ENCODE measurements at places on chromosomes 4 and X.

DNA sequence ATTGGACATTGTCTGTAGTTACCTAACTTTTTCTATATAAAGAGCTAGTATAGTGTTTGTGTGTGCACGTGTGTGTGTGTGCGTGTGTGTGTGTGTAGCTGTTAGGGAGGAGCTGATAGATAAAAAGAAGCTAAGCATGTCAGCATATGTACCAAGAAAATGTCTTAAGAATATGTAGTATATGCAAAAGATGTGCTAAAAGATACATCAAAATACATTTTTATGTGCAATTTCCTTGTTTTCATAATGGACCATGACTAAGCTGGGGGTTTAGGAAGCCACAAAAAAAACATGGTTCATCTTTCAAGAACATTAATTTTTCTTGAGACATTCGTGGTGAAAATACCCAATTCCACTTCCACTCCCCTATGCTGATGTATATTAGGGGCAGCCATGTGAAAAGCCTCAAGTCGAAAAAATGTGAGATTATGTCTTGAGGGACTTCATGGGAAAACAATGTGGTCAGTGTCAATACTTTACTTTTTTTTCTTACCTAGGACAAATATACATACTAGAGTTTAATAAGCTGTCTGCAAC, 1599.7 kb downstream of the ARAP2 start:
- DNase-seq: no peak

DNA sequence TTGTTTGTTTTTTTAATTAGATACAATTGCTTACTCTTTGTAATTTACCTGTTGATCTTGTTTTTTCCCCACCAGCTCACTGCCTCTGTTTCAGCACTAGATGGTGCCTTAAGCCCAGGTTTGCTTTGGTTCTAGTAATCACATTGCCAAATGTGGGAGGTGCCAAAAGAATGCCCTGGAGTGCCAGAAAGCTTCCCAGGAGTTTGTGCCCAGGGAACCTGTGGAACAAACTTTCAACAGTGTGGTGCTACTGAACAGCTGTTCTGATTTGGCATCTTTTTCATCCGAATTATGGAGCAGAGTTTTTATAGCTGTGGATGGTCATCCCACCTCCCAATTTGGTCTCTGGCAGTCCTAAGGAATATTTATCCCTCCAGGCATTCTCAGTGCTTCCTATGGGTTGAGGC, 1000.7 kb downstream of the STIM2 start:
- DNase-seq: no peak

DNA sequence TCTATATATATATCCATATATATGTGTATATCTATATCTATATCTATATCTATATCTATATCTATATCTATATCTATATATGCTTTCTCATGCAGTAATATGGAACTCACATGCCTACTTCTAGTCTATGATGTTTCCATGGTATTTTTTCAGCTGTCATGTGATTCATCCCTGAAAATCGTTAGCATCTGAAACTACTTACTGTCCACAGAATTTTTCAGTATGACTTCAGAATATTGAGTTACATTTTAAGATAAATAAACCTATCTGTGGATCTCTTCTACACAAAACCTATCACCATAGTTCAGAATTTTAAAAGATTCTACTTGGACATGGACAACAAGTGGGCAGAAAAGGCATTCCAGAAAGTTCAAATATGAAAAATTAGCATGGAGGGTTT, 855.1 kb upstream of the INTU start:
- no peak for DNase-seq

GRCh38 chr4:119602366-119602765, 26.2 kb downstream of the PDE5A start:
- no peak for DNase-seq

DNA sequence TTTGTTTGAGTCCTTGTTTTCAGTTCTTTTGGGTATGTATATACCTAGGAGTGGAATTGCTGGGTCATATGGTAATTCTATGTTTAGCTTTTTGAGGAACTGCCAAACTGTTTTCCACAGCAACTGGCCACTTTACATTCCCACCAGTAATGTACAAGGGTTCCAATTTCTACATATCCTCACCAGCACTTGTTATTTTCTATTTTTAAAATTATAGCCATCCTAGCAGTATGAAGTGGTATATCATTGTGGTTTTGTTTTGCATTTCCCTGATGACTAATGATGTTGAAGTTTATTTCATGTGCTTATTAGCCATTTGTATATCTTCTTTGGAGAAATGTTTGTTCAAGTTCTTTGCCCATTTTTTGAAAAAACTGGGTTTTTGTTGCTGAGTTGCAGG, 39.6 kb downstream of the TMEM164 start:
- no peak for DNase-seq

- DNase-seq: no peak
Measured at GRCh38 chr4:145920205-145920604, 18.4 kb downstream of the ZNF827 start.

- no peak for DNase-seq
Measured at GRCh38 chrX:29471829-29472228, 743.5 kb upstream of the MAGEB2 start.

- no peak for DNase-seq
Measured at GRCh38 chrX:37383313-37383712, 34.1 kb downstream of the PRRG1 start.

- DNase-seq: no peak
Measured at GRCh38 chr4:121764702-121765367, at the start of gene SMIM43. Gene SMIM43, minus strand, starts transcription at chr4:121765164. Its CDS starts 59 bp downstream, at chr4:121765105.

DNA sequence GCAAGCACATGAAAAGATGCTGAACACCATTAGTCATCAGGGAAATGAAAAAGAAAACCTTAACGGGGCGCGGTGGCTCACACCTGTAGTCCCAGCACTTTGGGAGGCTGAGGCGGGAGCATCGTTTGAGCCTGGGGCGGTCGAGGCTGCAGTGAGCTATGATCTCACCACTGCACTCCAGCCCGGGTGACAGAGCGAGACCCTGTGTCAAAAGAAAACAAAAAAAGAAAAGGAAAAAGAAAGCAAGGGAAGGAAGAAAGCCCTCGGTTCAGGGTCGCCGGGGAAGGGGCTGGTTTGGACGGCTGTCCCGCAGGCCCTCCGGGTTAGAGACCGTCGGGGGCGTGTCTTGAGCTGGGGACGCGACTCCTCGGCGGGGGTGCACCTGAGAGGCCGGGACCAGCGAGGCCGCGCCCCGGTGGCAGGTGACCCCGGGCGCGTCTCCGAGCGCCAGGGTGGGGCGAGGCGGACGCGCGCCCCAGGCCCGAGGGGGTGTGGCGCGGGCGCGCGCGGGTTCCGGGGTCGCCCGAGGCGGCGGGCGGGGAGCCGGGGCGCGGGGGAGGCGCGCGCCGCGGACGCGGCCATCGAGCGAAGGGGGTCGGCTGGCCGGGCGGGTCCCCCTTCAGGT, 478 bp upstream of the PLXNA3 start:
- peak; percentile 33 for DNase-seq

- DNase-seq: peak; percentile 53
Measured at GRCh38 chr4:24472514-24473308, 111.6 kb downstream of the DHX15 start.

- no peak for DNase-seq
Measured at GRCh38 chr4:86015412-86016350, 344.2 kb downstream of the MAPK10 start.

- peak; percentile 8 for DNase-seq
Measured at GRCh38 chr4:114659386-114660008, 60.9 kb downstream of the UGT8 start.

DNA sequence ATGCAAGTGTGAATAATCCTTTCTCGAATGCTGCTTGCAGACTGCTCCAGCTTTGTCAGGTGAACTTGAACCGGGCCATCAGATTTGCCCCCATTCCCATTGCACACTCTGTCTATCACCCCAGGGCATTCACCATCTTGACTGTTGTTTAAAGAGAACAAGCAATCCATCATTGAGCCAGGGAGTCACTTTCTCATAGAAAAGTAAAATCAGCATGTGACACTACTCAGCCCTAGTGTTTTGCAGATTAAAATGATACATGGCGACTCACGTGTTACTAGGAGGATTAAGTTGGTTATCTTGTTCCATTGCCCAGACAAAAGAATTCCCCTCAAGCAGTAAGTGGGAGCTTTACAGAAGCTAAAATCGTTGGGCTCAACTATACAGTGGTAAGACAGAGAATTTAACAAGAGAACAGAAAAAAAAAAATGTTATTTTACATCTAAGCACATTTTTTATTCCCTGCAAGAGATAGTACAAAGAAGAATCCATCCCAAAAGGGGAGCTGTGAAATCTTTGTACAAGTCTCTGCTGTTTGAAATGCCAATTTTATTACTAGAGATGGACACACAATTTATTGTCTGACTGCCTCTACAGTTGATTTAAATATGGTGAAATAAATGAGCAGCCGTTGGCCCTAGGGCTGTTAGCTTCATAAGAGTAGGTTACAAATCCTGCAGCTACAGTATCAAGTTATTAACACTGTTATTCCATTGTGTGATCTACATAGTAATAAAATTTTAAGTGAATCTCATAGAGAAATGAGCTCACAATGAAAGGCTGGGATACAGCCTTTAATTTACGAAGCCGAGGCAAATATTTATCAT, 67.5 kb downstream of the NEUROG2 start:
- DNase-seq: no peak

DNA sequence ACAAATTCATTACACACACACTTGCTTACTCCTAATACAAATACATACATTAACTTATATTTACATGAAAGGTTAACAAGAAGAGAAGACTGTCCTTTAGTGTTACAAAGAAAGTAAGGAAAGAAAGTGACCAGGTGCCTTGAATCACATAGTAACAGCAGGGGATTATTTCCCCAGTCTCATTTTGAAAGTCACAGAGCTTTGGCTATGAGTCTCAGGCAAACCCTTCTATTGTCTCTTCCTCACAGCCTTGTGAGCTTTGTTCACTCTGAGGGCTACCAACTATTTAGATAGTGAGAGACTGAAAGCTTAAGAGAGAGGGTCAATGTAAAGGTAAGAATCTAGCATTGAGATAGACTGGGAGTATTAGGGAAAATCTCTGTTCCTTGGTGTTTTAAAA, 161.6 kb downstream of the NPNT start:
- DNase-seq: no peak

GRCh38 chr4:39365830-39366771, at the start of gene RFC1:
Gene RFC1, minus strand, starts transcription at chr4:39366362. Its CDS starts 121 bp downstream, at chr4:39366241.
- peak; percentile 89 for DNase-seq

DNA sequence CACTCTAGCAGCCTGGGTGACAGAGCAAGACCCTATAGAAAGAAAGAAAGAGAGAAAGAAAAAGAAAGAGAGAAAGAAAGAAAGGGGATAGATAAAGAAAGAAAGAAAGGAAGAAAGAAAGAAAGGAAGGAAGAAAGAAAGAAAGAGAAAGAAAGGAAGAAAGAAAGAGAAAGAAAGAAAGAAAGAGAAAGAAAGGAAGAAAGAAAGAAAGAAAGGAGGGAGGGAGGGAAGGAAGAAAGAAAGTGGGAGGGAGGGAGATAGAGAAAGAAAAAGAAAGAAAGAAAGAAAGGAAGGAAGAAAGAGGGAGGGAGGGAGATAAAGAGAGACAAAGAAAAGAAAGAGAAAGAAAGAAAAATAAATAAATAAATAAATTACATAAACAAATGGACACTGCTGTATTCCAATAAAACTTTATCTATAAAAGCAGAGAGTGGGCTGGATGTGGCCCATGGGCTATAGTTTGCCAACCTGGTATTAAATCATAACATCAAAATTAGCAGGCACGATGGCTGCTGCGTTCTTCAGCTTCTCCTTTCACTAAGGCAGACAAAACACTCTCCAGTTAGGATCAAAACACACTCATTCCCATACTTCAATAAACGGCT, 165.0 kb downstream of the ZNF674 start:
- no peak for DNase-seq

DNA sequence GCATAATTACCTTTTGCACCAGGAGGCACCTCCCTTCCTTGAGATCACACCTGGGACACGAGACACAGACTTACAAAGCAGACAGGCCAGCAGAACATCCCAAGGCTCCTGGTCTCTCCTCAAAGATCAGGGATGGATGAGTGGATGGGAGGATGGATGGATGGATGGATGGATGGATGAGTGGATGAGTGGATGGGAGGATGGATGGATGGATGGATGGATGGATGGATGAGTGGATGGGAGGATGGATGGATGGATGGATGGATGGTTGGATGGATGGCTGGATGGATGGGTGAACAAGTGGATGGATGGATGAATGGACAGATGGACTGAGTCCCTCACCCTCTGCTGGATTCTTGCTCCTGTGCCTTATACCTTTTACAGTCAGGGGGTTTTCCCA, 364.0 kb downstream of the BCOR start:
- no peak for DNase-seq

GRCh38 chrX:13646154-13646549, 6.8 kb upstream of the TCEANC start:
- DNase-seq: no peak

GRCh38 chr4:12595489-12595888, 888.7 kb downstream of the RAB28 start:
- no peak for DNase-seq

GRCh38 chr4:34412233-34412632, 1832.1 kb downstream of the ARAP2 start:
- no peak for DNase-seq

GRCh38 chrX:45758319-45758718, 557.6 kb upstream of the DIPK2B start:
- peak; percentile 38 for DNase-seq

- no peak for DNase-seq
Measured at GRCh38 chrX:95953564-95953963, 731.1 kb upstream of the DIAPH2 start.

- DNase-seq: no peak
Measured at GRCh38 chrX:111850975-111851374, 25.0 kb upstream of the TRPC5OS start.

DNA sequence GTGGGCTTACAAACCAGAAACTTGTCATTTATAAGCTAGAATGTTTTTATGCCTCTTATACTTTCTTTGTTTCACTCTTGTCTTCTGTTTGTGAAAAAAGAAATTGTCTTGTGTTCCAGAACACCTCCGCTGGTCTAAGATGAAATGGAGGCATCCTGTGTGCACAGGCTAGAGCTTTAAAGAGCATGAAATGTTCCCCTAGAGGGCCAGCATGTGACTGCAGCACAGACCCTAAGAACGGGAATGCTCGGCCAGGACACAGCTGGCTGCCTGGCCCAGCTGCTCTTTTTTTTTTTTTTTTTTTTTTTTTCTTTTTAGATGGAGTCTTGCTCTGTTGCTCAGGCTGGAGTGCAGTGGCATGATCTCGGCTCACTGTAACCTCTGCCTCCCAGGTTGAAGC, 33.6 kb downstream of the SETD7 start:
- no peak for DNase-seq

DNA sequence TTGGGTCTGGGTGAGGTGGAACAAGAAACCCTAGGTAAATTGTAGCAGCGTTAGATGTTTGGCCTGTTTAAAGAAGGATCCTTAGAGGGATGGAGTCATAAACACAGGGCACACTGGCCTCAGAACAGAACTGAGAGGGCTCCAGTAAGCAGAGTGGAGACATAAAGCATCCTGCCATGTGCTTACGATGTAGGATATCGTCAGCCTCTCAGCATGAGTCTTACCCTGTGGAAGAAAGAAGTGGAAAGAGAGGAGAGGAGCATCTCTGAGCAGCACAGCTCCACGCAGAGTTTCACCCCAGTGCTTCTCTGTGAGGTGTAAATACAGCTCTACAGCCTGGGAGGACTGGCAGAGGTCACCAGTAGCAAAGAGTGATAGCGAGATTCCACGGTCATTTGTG, 27.8 kb upstream of the SORBS2 start:
- no peak for DNase-seq
